ENCODE measurements at places on chromosomes 5 and 9. TPM values are rescaled to one million over a fixed set of nuclear protein-coding genes. Genes with fewer than 3 reads are reported as not detected.

DNA sequence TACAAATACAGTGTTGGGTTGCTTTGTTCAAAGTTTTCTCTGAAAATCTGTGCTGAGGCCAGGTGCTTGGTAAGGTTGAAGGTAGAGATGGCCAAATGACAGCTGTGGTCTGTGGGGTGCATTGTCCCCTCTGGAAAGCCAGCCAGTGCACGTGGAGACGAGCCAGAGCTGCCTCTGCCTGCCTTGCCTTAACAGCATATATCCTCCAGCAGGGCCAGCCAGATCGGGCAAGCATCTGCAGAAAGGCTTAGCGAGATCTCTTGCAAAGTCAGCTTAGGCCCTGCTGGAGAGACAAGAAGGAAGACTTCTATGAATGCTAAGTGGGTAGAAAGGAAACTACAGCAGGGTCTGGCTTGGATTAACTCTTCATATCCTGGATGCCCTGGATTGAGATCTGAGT lies 49.5 kb downstream of the GRIA1 start:
- no peak for DNase-seq

DNA sequence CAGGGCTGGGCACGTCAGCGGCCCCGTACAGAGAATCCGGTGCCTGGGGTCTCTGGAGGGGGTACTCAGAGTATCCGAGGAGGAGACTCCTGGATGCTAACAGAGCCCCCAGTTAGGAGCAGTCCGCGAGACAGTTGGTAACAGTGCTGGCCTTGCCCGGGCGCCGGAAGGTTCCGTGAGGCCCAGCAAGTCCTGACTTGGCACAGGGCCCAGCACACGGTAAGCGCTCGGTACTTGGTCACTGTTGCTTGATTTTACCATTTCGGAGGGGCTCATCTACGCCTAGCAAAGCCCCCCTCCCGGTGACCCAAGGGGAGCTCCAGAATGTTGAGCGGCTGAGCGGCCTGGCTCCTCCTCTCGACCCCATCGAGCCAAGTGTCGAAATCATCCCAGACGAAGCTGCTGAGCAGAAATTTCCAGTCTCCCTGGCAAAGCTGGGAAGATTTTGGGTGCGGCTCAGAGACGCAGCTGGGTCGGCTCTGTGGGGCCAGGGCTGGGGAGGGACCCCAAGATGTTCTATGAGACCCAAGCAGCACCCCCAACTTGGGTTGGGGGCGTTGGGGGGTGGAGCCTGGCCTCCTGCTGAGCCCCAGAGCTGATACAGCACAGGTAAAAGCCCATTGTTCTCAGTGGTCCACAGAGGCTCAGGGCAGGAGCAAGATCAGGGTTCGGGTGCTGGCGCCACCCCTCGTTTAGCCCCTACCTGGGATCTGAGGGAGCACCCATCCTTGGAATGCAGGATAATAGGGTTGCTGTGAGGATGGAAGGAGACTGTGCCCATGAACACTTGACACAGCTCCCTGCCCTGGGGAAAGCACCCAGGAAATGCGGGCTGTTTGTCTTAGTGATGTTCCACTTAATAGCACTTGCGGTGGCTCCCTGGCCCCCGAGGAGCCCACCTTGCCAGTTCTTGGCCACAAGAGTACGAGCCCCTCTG lies 137.2 kb downstream of the C9orf50 start:
- DNase-seq, result peak; percentile 92

GRCh38 chr9:127563579-127563978 lies 48.5 kb upstream of the STXBP1 start:
- DNase-seq, result no peak

DNA sequence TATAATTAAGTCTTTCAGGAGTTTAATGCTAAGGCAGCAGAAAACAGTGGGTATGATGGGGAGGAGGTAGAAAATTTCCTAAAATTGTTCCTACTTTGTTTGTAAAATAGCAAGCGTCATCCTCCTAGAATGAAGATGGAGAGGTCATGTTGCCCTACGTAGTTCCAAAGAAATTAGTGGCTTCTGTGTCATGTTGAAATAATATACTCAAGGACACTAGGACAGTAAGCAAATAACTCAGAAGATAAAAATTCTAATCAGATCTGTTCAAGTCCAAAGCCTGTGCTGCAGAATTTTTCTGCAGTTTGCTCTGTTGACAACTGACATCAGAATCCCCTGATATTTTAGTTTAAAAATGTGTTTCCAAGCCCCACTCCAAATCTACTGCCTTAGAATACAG lies 486.3 kb downstream of the DIRAS2 start:
- DNase-seq, result no peak

GRCh38 chr9:113993838-113994540 lies 84.1 kb downstream of the AMBP start:
- peak; percentile 21 for DNase-seq

WDR38 gene
- not detected for total RNA-seq

- DNase-seq, result no peak
Measured at GRCh38 chr5:149012350-149012749, 50.5 kb downstream of the SH3TC2 start.

SYK gene
- 12.1 TPM for total RNA-seq

IPPK gene
- total RNA-seq, result 10.1 TPM

GRCh38 chr9:123150708-123151503 lies 117.4 kb downstream of the GPR21 start:
- DNase-seq, result no peak

DNA sequence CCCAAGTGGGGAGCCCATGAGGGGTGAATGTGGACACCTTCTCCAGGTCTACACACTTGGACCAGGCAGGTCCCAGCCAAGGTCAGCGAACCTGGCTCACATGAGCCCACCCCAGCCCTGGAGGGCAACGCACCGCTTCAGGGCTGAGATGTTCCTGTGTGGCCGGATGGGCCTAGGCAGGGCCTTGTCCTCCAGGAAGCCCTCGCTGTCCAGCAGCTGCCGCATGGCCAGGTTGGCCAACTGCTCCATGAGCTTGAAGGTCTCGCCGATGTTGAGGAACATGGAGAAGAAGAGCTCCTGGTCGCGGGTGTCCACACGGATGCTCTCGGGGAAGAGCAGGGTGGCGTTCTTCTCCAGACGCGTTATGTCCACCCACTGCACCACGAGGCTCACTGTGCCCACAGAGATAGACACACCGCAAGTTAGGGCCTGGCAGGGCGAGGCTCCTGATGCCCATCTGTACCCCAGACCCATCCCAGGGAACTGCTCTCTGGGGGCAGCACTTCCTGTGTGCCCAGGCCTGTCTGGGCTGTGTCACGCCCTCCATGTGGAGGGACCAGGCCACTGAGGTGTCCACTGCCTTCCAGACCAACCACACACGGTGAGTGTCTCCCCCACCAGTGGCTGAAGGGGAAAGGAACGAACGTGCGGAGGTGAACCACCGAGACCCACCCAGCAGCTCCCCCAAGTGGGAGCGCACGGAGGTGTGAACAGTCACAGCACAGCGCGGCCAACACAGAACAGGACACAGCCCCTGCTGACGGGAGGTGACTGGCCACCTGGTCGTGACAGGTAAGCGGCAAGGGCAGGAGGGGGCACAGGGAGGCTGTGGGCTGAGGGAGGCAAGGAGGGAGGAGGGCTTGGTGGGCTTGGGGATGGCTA lies 14.4 kb downstream of the TBC1D9B start:
- DNase-seq, result no peak

- DNase-seq, result no peak
Measured at GRCh38 chr9:127293767-127294166, 29.2 kb downstream of the GARNL3 start.

GRCh38 chr5:111779922-111780292 lies 22.9 kb upstream of the NREP start:
- no peak for DNase-seq

GRCh38 chr5:31736127-31736526 lies 97.2 kb downstream of the PDZD2 start:
- no peak for DNase-seq

GRCh38 chr5:126680191-126680817 lies 79.6 kb downstream of the PHAX start:
- DNase-seq, result no peak

DNA sequence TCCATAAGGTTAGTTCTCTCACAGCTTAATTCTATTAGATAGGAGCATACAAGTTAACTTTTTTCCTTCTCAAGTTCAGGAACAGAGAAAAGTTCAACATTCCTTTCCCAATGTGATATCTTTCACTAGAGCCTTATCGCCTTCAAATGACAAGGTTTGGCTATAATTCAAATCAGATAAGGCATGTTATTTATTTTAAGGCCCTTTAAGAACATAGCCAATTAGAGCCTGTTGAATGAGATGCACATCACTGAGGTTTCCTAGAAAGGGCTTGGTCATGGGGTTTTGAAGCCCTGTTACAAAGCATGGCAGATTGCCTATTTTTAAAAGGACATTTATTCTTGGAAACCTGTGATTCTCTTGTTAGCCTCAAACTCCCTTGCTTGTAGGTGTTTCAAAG lies 123.4 kb downstream of the BASP1 start:
- peak; percentile 20 for DNase-seq

DNA sequence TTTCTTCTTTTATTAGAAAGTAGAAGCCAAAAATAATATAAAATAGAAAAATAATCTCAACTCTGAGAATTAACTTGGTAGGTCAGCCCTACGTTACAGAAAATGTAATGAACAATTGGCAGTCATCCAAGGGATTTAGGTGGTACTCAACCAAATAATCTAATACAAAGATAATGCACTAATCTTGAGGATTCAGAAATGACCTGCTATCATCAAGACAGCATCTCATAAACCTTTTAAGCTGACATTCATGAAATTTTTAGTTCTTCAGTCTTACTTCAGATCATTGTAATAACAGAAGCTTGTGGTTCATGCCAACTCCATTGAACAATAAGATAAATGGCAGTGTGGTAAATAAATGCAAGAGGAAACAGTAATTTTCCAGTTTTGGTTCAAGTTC lies 1058.0 kb downstream of the MAT2B start:
- DNase-seq, result no peak

C9orf153 gene
- total RNA-seq, result 3.0 TPM

SLC36A2 gene
- not detected for total RNA-seq

DNA sequence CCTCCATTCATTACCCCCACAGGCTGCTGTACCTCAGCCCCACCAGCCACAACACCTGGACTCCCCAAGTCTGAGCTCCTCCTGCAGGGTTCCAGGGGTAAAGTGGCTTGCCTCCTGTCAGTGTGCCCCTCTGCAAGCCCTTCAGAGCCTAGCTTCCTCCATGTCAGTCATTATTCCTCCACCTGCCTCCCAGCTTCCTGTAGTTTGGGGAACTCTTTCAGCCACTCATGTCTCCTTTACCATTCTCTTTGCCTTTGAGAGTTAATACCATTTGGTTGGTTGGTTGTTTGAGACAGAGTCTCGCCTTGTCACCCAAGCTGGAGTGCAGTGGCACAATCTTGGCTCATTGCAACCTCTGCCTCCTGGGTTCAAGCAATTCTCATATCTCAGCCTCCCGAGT lies 36.2 kb downstream of the IRF1 start:
- DNase-seq, result no peak

CARTPT gene
- not detected for total RNA-seq

DNA sequence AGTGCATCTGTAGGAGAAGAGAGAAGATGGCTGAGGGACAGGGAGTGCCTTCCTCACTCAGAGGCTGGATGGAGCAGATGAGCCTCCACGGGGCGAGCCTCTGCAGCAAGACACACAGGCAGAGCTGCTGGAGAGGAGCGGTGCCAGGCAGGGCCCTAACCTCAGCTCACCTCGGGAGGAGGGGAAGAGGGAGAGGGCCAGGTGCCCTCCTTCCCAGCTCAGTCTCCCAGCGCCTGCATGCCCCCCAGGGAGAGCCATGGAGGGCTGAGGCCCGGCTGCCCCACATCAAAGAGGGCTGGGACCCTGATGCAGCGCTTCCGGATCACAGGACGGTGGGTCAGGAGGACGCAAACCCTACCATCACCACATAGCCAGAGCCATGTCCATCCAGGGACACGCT lies 13.6 kb upstream of the SPATA31E1 start:
- no peak for DNase-seq

GRCh38 chr9:69583645-69584234 lies 88.4 kb downstream of the APBA1 start:
- no peak for DNase-seq

PCDHGB3 gene
- total RNA-seq, result 7.3 TPM

DNA sequence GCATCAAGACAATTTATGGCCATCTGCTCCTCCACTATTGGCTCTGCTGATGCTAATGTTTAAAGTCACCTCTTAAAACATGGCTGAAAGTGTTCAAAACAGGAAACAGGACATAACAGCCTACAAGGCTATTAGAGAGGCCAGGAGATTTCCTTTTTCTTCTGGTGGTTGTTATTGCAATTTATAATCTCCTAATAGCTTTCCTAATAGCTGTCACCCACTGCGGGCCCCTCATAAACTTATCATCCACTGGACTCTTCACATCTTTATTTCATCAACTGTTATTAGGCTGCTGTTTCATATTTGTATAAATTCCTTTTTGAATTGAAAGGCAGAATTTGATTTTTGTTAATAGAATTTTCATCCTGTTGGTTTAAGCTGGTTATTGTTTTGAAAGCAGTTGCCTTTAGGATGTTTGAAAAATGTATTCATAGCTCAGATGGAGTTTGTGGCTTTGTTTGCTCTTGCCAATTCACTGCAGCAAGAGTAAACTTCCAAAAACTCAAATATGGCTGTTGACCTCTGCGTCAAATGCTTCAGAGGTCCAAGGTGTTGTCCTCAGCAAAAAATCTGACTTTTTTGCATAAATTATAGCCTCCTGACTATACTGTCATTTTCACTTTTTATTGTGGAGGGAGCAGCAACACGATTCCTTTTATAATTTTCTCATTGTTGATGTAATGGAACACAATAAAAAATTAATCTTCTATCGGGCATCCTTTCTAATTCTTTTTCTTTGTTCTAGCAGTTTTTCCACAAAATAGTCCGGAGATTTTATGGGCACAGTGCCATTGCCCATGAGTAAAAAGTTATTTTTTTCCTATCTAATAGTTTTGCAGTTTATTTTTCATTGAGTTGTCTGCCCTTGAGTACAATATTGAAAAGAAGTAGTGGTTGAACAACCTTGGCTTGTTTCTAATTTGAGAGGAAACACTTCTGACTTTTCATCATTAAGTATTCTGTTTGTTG lies 69.3 kb downstream of the MAT2B start:
- DNase-seq, result no peak

DNA sequence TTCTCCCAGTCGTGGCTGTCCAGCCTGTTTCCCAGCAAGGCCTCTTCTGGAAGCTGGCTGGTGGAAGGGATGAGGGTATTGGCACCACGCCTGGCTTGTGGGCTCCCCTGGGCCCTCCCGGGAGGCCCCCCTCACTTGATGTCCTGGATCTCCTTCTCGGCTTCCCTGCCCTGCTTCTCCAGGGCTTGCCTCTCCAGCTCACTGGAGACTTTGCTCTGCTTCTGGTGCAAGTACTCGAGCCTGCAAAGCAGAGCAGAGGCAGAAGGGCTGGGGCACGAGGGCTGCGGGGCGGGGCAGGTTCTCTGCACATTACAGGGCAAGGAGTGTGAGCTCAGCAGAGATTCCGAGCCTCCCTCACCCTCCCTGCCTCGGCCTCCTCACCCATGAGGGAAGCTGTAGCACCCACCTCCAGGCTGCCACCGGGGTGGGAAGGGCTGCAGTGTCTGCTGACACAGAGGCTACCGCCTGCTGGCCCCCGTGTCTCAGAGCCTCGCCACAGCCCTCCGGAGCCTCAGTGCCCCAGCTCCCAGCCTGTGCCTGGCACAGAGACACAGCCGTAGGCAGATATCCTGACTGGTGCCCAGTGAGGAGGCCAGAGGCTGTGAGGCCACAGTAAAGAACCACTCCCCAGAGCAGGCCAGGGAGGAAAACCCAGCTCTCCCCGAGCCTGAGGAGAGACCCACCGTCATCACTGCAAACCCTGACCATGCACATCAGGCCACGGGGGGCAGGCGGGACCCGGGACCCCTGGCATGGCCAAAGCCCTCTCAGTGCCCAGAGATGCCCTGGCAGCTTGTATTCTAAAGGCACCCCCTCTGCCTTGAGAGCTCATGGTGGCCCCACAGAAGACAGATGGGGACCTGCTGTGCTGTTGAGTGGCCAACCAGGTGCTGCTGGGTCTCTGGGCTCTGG lies 7.2 kb downstream of the SNAPC4 start:
- DNase-seq, result no peak

GRCh38 chr5:121171361-121171760 lies 680.3 kb upstream of the FTMT start:
- no peak for DNase-seq

SH3TC2 gene
- 15.1 TPM for total RNA-seq

All from urinary bladder (tissue), 4 donors.